ENCODE measurements at places on chromosomes 4 and X. TPM values are rescaled to one million over a fixed set of nuclear protein-coding genes. Genes with fewer than 3 reads are reported as not detected.

DNA sequence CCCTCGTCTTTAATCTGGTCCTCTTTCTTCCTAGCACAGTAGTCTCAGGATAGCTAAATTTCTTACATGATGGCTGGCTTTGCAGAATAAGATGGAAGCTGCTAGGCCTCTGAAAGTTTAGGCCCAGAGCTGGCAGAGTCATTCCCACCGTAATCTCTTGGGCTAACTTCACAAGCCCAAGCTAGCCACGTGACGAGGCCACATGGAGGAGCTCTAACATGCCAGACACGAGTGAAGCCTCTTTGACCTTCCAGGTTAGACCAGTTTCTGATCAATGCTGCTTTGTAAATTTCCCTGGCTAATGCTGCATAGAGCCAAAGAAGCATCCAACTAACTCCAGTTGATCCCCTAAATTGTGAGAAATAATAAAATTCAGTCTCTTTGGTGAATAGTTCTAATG lies 9.5 kb upstream of the CENPE start:
- no peak for DNase-seq

DNA sequence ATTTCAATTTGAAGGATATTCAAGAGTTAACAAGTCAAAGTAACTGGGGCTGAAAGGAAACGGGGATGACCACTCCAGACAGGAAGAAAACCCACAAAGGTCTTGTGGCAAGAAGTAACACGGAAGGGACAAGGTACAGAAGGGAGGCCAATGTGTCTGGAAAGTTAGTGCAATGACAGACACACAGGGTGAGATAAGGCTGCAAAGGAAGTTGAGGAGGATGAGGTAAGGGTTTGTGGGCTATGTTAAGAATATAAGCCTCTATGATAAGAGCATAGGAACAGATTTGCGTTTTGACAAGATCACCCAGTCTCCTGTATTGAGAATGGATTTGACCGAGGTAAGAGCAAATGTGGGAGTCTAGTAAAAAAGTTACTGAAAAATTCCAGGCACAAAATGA lies 21.9 kb upstream of the EMCN start:
- DNase-seq = no peak

- DNase-seq = no peak
Observed at GRCh38 chr4:110484767-110485166, 8.8 kb downstream of the ENPEP start.

The DOK7 gene
- 2.8 TPM for total RNA-seq

The AKAP4 gene
- total RNA-seq = not detected

The CYTL1 gene
- total RNA-seq = not detected

The FABP2 gene
- total RNA-seq = not detected

The VCX gene
- not detected for total RNA-seq

Data from lower leg skin (tissue), 4 donors.